ENCODE measurements at places on chromosomes 12 and 14.

DNA sequence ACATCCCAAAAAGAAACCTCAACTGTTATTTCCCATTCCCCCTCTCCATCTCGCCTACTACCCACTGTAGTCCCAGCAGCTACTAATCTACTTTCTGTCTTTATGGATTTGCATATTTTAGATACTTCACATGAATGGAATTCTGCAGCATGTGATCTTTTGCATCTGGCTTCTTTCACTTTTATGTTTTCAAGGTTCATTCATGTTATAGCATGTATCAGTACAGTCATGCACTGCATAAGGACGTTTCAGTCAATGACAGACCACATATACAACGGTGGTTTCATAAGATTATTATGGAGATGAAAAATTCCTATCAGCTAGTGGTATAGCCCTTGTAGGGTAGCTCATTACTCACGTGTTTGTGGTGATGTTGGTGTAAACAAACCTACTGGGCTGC, 24.5 kb downstream of the PCNX4 start:
- no peak for DNase-seq

DNA sequence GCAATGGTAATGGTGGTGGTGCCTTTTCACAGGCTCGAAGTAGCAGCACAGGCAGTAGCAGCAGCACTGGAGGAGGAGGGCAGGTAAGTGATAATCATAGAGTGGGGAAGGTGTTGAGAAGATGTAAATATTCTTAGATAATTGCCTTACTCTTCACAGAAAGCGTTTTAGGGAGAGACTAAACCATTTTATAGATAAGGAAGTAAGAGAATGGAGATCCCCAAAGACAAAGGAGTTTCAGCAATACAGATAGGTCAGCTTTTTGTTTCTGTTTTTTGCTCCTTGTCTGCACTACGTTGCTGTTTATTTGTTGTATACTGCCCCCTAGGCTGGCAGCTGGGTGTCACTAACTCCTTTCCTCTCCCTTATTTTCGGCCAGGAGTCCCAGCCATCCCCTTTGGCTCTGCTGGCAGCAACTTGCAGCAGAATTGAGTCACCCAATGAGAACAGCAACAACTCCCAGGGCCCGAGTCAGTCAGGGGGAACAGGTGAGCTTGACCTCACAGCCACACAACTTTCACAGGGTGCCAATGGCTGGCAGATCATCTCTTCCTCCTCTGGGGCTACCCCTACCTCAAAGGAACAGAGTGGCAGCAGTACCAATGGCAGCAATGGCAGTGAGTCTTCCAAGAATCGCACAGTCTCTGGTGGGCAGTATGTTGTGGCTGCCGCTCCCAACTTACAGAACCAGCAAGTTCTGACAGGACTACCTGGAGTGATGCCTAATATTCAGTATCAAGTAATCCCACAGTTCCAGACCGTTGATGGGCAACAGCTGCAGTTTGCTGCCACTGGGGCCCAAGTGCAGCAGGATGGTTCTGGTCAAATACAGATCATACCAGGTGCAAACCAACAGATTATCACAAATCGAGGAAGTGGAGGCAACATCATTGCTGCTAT, 2.0 kb downstream of the SP1 start:
- peak; percentile 47 for DNase-seq

- no peak for DNase-seq
Measured at GRCh38 chr12:10737249-10737648, 14.1 kb upstream of the YBX3 start.

GRCh38 chr14:76599559-76600287, 161.5 kb upstream of the VASH1 start:
- peak; percentile 96 for DNase-seq

- DNase-seq: no peak
Measured at GRCh38 chr14:63713764-63714163, 14.1 kb downstream of the SGPP1 start.

DNA sequence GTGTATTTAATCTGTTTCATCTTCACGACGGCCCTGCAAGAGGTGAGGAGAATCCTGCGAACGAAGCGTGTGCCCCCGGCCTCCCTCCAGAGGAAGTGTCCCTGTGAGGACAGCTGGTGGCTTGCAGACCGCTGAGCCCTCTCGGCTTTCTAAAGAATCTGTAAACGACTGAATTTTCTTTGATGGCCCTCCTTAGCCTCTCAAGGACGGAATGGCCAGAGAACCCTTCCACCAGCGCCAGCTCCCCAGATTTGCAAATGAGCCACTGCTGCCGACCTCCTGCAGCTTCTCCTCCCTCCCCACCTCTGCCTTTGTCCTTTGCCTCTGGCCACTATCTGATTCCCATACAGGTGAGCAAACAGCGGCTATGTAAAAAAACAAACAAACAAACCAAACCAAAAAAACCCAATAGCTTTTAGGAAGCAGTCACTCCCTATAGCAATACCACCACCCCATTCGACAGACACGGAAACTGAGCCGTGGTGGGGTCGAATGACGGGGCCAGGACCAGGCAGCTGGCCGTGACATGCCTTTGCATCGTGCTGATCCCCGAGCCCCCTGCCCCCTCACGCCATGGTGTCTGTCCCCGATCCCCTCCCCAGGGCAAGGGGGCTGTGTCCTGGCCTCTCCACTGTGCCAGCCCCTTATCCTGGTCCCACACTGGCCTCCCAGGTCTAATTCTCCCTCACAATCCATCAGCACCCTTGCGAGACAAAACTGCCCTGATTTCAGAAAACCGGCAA, 23.6 kb downstream of the RFLNA start:
- peak; percentile 21 for DNase-seq

- DNase-seq: no peak
Measured at GRCh38 chr14:49598189-49598484, 603 bp upstream of the LRR1 start.

GRCh38 chr12:47316609-47317049, 236.9 kb upstream of the AMIGO2 start:
- peak; percentile 51 for DNase-seq

DNA sequence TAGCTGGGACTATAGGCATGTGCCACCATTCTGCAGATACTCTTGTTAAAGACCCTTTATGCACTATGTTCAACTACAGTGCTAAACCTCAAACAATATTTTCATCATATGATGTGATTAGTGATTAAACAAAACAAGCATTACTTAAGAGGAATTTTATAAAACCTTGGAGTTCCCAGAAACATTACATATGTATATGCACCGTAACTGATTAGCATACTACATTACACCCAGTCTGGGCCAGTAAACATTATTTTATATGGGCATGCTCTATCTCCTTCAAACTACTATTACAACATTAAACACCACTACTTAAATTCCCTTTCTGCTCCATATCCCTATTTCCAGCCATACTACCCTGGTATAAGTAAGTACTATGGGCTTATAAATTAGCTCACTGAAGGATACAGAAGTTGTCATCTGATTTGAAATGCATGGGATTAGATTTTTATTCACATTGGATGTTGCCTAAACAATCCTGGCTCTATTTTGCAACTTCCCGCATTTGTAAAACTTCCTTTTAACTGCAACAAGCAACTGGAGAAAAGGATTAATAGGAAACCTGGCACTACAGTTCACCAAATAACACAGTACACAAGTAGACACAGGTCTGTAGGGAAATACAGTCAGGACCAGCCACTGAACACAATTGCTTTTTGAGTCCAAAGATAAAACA, 205.8 kb downstream of the MED13L start:
- no peak for DNase-seq

DNA sequence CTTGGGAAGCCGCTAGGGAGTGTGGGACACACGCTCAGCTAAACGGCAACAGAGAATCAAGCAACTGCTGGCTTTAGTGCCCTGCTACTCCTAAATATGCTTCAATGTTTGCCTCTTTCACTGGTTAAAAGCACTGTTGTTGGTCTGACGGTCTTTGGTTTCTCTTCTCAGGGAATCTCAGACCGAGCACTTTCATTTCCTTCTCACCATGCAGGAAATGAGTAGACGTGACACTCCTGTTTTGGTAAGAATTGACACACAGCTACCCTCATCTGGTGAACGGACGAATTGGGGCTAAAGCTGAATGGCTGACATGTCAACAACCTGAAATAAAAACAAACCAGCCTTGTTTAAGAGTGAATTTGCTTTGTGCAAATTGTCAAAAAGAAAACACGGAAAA, 57.5 kb upstream of the PIWIL1 start:
- DNase-seq: no peak

DNA sequence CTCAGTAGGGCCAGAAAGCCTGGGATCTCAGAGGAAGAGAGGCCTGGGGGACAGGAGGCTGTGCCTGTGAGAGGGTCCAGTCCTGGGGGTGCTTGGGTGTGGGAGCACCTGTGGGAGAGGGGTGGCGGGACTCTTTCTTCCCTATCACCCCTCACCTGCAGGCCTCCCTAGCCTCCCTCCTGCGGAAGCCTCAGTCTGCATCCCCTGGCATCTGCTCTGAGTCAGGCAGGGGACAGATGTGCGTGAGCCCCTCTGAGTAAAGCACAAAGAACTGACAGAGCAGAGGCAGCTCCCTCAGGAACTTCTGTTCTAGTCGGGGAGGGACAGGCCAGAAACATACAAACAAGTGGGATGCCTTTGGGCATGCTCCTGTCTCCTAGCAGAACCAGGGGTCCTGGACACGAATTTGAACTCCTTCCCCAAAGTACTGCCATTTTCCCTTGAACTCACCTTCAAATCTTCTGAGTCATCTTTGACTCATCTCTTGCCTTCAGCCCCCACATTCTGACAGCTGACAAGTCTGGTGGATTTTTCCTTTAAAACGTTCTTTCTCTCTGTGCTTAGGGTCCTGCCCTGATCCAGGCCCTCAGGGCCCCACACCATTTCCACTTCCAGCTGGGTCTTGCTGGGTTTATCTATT, 8.5 kb upstream of the HSP90AA1 start:
- no peak for DNase-seq

DNA sequence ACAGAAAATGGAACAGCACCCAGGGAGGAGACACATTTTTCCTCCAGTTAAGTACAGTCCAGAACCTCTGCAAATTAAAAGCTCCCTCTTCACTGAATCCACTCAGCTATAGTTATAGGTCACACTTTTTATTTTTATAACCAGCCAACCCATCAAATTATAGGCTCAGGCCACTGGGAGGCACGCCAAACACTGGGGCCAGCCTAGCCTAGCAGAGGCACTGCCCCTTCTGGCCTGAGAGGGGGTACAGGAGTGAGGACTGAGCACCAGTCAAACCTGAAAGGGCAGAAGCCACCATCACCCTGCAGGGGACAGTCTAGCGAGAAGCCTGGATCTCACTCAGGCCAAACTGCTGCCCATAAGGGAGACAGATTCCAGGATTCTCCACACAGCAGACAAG, 19.3 kb downstream of the FMNL3 start:
- DNase-seq: peak; percentile 48

DNA sequence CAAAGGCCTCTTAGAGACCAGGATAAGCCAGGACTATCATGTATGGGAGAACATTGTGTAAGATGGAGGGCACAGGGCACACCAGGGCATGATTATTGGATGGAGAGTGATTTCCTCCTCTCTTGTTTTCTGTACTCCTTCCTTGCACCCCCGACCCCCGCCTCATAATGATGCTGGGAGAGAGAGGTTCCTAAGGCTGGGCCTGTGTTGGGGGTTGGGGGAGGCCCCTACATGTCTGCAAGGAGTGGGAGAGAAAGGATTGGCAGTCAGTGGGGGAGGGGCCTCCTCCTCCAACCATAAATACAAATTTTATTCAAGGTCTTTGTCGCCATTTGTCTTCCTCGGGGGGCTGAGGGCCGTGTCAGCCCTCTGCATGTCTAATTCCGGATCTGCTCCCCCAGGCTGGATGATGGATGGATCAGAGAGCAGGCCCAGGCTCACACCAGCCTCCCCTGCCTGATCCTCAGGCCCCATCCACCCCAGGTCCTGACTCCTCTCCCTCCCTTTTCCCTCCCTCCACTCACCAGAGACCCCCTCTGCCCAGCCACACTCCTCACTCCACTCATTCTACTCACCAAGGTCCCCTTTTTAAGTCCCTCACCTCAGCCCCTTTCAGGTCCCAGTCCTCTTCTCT, 2.0 kb upstream of the C1QL4 start:
- DNase-seq: no peak

- peak; percentile 50 for DNase-seq
Measured at GRCh38 chr14:71322655-71323250, 415.5 kb downstream of the PCNX1 start.

DNA sequence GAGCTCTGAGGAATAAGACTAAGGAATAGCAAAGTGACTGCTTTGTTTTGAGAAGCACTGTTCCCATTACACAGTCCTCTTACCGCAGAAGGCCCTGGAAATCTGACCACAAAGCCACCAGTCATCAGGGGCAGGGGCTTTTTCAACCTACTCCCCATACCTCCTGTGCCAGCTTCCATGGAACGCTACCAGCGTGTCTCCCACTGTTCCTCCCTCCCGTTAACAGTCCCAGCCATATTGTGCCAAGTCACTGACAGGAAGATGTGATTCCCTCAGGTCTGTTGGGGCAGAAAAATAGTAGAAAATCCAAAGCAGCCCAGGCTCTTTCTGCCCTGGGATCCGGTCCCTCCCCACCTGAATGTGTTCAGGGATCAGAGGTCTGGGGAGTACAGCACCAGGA, 46.6 kb upstream of the VPS33A start:
- no peak for DNase-seq

DNA sequence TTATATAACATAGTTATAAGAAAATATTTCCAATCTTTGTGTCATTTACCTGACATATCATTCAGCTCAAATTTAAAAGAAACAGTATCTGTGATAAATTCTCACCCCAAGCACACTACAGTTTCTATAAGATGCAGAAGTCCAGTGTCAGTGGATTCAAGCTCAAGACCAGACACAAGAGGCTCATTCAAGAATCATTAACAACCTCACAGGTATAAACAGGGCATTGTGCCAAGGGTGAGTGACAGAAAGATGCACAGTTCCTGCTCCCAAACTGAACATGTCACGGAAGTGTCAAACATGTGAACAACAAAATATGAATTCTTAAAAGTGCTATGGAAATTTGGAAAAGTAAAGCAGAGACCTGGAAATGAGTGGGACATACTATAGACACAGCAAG, 12.8 kb downstream of the ATP2B1 start:
- peak; percentile 76 for DNase-seq

- DNase-seq: peak; percentile 11
Measured at GRCh38 chr12:5912437-5913334, 32.4 kb downstream of the ANO2 start.

GRCh38 chr12:118175823-118176447, 40.0 kb downstream of the PEBP1 start:
- DNase-seq: no peak

- peak; percentile 78 for DNase-seq
Measured at GRCh38 chr12:107515446-107515958, 170.1 kb upstream of the PWP1 start.

- DNase-seq: no peak
Measured at GRCh38 chr14:35758523-35759129, 50.5 kb downstream of the RALGAPA1 start.

DNA sequence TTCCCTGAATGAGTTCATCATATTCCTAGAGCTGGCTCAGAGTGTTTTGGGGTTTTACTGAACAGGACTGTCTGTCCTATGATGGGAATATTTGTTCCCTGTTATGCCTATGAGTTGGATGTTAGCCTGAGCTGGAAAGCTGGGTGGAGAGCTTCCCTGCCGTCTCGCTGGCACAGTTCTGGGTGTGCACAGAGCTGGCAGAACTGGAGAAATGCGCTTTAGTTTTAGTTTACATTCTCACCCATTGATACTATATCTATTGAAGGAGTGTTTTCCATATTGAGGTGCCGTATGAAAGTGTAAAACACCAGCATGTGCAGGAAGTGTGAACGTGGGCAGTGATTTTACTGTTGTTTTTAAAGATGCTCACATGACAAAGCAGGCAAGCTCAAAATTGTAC, 462.3 kb downstream of the EGLN3 start:
- DNase-seq: no peak

Data from NCI-H69 (cell line).